ENCODE measurements at places on chromosomes 11 and 22. TPM values are rescaled to one million over a fixed set of nuclear protein-coding genes. Genes with fewer than 3 reads are reported as not detected.

The APOL5 gene
- total RNA-seq, result not detected

The ANGPTL5 gene
- total RNA-seq, result 1.2 TPM

The POU2F3 gene
- not detected for total RNA-seq

The C11orf97 gene
- total RNA-seq, result not detected

The SCUBE1 gene
- total RNA-seq, result 2.1 TPM

The TREH gene
- total RNA-seq, result not detected

The CNTF gene
- total RNA-seq, result 1.8 TPM

The BTG4 gene
- total RNA-seq, result not detected

The LAMTOR1 gene
- total RNA-seq, result 131 TPM

The FAM83F gene
- total RNA-seq, result not detected

The MUC6 gene
- not detected for total RNA-seq

The NCR3LG1 gene
- 26.5 TPM for total RNA-seq

The ST14 gene
- under 0.01 TPM for total RNA-seq

The BCO2 gene
- 2.4 TPM for total RNA-seq

All from osteoblast (primary cell).